ENCODE measurements at places on chromosomes 1 and 21.
A peak's percentile ranks its signal among the peaks of the same experiment; 100 is the strongest.

- no peak for DNase-seq
Observed at GRCh38 chr1:205285381-205286101, 36.0 kb downstream of the NUAK2 start.

DNA sequence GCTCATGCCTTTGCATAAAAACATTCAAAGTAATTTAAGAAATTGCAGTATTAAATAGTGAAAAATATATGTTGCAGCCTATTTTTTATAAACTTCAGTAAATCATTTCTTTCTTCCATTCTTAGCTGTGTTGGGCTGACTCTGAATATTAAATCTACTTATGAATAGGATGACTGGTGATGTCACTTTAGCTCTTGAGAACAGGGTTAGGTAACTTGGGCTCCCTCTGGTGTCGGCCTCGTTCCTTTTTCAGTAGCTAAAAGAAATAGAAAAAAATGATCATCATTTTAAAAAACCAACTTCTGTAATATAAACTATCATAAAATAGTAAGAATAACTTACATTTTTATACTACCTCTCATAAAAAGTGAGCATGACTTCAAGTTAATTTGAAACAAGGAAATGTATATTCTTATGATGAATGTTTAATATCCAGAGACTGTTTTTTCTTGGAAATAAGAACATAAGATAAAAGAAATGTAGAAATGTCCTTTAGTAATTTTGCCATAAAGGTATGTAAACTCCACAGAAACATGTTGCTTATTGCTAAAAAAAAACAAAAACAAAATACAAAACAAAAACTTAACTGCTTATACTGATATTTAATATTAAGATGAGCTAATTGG, 26.8 kb upstream of the NCAM2 start:
- DNase-seq = no peak

DNA sequence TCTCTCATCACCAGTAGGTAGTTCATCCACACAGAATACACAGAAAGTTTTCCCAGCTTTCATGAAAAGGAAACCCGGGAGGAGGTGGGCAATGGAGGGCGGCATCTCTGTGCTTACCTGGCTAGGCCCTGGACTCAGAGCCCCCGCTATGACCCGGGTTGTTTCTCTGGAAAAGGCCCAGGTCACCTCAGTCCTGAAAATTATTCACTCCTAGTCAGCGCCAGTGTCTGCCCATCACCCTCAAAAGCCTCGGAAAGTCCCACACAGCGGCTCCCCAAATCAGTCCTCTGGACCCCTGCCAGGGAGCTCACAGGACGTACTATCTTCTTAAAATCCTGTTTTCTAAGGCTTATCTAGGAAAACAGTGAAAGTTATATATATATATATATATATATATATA, 51.2 kb downstream of the TCP10L start:
- DNase-seq = no peak

GRCh38 chr1:221816899-221817298, 75.0 kb upstream of the DUSP10 start:
- DNase-seq = no peak

- DNase-seq = no peak
Observed at GRCh38 chr1:57319791-57320190, 104.1 kb downstream of the DAB1 start.

DNA sequence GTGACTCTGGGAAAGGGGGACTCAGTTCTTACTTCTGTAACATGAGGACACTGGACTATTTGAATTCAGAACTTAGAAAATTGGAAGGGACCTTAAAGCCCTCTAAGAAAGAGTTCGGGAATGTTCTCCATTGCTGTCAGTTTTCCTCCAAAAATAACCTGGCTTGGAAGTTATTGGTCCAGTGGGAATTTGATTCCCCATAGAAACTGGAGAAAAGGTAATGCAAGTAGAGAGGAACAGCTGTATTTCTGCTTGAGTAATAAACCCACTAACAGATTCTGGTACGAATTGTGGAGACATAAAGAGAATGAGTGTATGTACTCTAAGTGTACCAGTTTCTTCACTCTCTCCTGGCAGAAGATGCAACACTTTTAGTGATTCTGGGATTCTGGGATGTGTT, 1.8 kb downstream of the ZBED6 start:
- no peak for DNase-seq

GRCh38 chr1:41447995-41448770, 36.3 kb downstream of the EDN2 start:
- peak; percentile 28 for DNase-seq

GRCh38 chr1:8460132-8460544, 142.2 kb downstream of the SLC45A1 start:
- DNase-seq = no peak

DNA sequence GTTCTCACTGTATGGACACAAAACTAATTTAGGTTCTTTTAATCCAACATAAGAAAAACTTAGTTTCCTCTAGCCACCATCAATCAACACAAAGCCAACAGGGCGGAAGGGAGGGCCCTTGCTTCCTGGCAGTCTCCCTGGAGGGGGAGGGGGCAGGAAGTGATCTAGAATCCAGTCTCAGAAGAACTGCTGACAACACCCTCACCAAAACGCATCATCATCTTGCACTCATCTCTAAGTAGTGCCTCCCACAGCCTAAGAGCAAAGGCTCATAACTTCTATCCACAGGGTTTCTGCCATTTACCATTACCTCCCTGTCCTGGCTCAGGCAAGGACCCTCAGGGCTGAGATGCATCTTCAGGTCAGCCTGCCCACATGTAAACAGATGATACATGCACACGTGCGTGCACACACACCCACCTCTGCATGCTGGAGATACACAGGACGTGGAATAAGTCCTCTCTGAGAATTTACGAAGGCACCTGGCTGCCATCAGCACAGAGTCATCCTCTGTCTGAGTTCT, 20.5 kb downstream of the HIVEP3 start:
- DNase-seq = no peak

DNA sequence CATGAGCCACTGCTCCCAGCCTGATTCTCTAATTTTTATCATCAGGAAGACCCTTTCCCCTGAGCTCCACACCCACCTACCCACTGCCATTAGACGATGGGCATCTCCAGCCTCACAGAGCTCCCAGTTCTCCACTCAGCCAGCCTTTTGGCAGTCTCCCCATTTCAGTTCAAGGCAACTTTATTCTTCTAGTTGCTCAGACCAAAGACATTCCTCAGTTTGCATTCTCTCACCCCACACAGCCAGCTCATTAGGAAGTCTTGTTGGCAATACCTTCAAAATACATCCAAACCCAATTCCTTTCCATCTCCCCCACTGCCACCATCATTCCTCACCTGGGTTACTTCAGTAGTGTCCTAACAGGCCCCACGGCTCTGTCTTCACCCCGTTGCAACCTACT, 53.4 kb upstream of the COX20 start:
- no peak for DNase-seq

DNA sequence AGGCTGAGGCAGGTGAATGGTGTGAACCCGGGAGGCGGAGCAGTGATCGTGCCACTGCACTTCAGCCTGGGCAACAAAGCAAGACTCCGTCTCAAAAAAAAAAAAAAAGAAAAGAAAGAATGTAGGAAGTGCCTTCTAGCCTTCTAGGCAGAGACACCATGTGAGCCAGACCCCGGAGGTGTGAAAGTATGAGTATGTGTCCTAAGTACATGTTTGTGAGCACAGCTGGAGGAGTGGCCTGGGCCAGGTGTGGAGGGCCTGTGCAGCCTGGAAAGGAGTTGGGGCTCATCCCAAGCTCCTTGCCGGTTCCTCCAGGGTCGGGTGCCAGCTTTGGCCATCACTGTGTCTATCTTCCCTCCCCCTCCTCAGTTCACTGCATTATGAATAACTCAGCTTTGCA, 13.0 kb downstream of the SOX13 start:
- DNase-seq = no peak

DNA sequence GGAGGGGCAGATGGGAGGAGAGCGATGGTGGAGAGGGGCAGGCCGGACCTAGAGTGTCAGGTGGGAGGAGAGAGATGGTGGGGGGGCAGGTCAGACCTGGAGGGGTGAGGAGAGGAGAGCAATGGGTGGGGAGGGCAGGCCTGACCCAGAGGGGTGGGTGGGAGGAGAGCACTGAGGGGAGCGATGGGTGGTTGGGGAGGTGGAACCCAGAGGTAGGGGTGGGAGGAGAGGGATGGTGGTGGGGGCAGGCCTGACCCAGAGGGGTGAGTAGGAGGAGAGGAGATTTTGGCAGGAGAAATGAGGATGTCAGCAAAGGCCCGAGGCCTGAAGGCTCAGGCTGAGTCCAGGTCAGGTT, 157.3 kb upstream of the VAMP3 start:
- no peak for DNase-seq

DNA sequence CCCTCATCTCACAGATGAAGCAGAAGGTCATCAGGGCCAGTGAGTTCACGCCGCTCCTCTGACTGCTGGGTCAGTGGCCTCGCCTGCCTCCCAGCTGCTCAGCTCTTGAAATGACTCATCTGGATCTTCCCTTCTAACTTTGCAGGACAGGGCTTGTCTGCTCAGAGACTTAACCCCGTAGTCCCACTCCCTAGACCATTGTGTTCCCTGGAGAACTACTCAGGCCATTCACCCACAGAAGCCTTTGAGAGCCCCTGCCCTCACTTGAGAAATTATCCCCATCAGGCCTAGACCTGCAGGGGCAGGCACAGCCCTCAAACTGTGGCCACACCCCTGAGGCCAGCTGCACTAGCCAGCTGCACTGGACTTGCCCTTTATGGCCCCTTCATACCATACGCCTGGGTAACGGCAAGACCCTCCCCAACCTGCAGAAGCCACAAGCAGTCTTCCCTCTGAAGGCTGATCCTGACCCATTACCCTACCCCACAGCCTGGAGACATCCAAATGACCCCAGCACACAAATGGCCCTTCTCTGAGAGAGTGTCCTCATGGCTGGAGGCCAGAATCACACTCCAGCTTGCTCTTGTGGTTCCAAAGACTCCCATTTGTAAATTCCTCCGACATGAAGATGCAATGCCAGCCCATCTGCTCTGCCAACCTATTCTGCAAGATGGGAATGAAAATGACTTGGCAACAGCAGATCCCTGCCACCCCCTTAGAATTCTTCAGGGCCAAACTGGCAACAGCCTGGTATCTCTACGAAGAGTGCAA, 33.2 kb downstream of the RCSD1 start:
- DNase-seq = peak; percentile 24

GRCh38 chr1:224763126-224763775, 147.1 kb downstream of the CNIH3 start:
- DNase-seq = no peak

DNA sequence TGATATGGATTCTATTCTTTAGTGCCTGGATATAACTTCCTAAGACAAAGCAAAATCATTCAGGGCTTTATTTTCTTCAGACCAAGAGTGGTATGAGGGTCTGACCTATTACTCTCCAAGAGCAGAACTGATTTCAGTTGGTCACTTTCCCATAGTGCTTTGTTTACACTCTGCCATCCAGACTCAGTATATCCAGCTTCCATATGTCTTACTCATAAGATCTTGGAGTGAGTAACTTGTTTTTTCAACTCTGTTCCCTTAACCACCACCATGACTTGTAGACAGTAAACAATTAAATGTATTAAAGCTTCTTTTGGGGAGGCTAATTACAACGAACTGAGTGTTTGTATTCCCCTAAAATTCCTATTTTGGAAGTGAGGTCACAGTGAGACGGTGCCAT, 83.4 kb downstream of the USP24 start:
- no peak for DNase-seq

GRCh38 chr1:78426408-78426807, 64.4 kb upstream of the PTGFR start:
- no peak for DNase-seq

- DNase-seq = no peak
Observed at GRCh38 chr1:97412166-97412565, 508.7 kb downstream of the DPYD start.

DNA sequence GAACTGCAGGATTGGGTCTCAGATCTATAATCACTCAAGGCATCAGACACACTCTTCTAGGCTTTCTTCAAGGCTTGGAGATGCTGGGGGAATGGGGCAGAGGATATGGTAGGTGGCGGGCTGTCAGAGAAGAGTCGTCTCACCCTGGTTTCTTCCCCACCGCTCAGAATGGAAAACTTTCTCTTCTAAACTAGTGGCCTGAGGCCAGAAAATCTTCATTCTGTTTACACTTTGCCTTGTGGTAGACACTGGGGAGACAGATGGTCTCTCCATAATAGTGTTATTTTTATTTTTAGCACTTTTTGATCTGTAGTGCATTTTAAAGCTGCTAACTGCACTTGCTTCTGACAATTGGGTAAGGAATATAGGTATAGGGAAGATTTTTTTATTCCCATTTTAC, 2.6 kb downstream of the PRELP start:
- no peak for DNase-seq

- no peak for DNase-seq
Observed at GRCh38 chr1:30872033-30872947, 36.3 kb downstream of the SDC3 start.

DNA sequence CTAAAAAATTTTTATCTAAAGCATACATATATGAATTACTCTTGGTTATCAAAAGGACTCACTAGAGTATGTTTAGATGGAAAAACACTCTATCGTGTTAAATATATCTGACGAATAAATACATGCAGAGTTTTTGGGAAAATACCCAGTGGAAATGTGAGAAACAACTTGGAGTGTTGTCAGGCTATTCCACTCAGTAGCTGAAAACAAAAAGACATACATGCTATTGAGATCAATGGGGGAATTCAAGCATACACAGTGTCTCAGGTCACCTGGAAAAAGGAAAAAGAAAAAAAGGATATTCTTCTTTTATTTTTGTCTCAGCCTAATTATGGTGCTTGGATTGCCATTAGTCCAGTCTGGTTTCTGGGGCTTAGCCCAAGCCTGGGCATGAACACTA, 247.0 kb upstream of the LYPLAL1 start:
- DNase-seq = no peak

- no peak for DNase-seq
Observed at GRCh38 chr1:177937931-177938330, 31.9 kb downstream of the SEC16B start.

- DNase-seq = no peak
Observed at GRCh38 chr21:40938611-40939010, 91.7 kb upstream of the DSCAM start.

DNA sequence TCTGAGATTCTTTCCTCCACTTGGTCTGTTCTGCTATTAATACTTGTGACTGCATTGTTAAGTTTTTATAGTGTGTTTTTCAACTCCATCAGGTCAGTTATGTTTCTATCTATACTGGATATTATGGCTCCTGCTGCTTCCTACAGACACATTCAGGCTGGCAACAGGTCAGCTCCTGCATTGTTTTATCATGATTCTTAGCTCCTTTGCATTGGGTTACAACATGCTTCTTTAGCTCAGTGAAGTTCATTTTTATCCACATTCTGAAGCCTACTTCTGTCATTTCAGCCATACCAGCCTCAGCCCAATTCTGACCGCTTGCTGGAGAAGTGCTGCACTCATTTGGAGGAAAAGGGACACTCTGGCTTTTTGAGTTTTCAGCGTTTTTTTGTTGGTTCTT, 37.3 kb upstream of the F3 start:
- no peak for DNase-seq

- DNase-seq = no peak
Observed at GRCh38 chr1:9714257-9714718, 62.8 kb downstream of the PIK3CD start.
